ENCODE measurements at places on chromosomes 13 and 19.

- no peak for DNase-seq
These were observed 35.9 kb upstream of the MPHOSPH8 start for GRCh38 chr13:19597523-19597922.

DNA sequence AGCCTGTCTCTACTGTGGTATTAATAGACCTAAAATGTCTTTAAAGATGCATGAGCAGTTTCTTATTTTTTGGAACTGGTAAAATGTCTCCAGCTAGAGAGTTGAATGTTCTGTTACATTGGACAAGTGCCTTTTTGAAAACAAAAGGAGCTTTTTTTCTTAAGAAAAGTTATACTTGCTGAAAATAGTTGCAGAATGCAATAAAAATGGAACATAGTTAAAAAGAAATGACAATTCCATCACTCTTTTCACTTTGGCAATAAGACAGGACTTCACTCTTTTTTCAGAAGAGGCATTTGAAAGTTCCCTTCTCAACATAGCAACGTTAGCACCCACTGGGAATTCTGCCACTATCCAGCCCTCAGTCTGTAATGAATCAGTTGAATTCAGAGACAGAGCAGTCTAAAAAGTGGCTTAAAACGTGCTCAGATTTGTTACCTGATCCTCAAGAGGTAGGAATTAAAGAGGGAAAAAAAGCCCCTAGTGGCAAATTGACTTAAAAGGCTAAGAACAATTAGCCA lies 10.1 kb downstream of the RGCC start:
- DNase-seq, result no peak

DNA sequence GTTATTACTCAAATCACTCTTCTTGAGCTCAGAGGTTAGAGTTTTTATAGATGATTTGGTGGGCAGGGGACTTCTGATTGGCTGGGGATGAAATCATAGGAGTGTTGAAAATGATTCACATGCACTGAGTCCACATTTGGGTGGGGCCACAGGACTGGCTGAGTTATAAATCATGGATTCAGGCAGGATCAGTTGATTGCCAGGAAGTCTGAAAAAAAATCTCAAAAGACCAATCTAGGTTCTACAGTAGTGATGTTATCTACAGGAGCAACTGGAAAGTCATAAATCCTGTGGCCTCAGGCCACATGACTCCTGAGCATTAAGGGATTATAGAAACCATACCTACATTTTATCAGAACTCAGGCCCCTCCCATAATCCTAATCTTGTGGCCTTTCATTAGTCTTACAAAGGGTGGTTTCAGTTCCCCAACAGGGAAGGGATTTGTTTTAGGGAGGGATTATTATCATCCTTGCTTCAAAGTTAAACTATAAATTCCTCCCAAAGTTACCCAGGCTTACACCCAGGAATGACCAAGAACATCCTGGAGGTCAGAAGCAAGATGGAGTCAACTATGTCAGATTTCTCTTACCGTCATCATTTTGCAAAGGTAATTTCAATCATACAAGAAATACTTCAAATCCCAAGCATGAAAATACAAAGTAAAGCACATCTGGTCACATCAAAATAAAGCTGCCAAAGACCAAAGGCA lies 5.6 kb upstream of the CCDC70 start:
- DNase-seq, result no peak

GRCh38 chr13:99310382-99311031 lies 3.3 kb upstream of the GPR183 start:
- no peak for DNase-seq

DNA sequence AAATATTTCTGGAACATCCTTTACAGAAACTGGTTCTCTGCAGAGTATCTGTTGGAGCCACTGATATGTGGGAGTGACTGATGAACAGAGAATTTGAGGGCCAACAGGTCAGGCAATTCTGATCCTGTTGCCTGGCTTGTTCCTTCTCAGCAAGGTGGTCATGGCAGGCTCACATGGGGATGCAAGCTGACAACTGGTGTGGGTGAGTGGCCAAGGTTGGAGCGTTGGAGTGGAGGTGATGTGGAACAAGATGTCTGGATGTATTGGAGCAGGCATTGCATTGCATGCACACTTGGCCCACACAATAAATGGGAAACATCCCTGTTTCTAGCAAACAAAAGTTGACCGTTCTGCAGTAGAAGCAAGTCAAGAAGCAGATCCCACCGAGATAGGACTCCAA lies 380.7 kb downstream of the ZNF536 start:
- no peak for DNase-seq

- DNase-seq, result peak; percentile 55
These were observed 632 bp upstream of the MTIF3 start for GRCh38 chr13:27450921-27451471.

- no peak for DNase-seq
These were observed 27.0 kb upstream of the CEACAM1 start for GRCh38 chr19:42555317-42555716.

DNA sequence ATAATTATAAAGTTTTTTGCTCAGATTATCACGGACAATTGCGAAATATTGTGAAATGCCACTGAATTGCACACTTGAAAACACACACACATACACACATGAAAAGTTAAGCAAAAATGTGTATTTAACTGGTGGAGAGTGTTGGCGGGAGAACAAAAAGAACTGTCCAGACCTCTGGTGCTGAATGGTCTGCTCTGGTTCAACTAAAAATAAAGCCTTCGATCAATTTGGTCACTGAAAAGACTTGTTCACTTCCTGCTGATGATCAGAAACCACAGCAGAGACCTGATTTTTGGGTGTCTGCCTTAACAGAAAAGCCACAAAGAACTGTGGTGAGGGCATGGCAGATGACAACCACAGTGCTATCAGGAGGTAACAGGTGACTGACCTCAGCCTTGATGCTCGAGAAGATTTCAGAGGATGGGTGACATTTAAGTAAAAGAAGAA lies 4.0 kb upstream of the IGFL1 start:
- peak; percentile 24 for DNase-seq

DNA sequence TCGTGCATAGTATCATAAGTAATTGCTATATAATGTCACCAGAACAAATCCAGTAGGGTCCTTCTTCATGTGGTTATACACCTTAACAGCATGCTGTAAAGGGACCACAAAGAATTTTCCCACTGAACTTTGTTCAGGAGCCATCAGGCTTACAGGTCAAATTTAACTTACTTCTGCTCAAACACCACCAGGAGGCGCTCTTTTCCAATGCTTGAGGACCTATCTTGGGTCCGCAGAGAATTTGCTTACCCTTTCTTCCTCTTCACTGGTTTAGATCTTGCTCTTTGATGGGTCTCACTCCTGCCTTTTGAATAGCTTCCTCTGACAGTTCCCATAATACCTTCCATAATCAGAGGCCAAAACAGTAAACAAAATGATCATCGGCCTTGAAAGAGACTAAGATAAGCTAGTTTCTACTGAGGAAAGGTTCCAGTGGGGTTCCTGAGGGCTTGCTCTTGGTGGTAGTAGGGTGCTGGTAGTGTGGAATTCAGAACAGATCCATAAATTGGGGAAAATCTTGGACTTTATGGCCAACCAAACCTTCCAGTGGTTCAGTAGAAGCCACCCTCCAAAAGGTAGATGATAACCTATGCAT lies 37.4 kb downstream of the SCGB2B2 start:
- peak; percentile 71 for DNase-seq

DNA sequence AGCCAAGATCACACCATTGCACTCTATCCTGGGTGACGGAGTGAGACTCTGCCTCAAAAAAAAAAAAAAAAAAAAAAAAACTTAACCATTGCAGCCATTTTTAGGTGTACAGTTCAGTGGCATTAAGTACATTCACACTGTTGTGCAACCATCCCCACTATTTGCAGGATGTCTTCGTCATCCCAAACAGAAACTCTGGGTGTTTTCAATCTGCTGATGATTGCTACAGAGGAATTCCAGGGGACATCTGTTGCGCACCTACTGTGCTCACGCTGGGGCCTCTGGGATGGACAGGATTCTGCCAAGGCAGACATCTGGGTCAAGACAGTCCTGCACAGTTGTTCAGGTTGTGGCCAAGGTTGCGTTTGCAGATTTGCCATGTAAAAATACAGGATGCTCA lies 2.4 kb upstream of the APOC4 start:
- no peak for DNase-seq

GRCh38 chr19:48896191-48896720 lies 2.3 kb downstream of the TULP2 start:
- peak; percentile 56 for DNase-seq

- DNase-seq, result no peak
These were observed 113.0 kb upstream of the ZNF507 start for GRCh38 chr19:32232449-32232848.

- no peak for DNase-seq
These were observed 652.0 kb downstream of the LIG4 start for GRCh38 chr13:107563099-107563925.

DNA sequence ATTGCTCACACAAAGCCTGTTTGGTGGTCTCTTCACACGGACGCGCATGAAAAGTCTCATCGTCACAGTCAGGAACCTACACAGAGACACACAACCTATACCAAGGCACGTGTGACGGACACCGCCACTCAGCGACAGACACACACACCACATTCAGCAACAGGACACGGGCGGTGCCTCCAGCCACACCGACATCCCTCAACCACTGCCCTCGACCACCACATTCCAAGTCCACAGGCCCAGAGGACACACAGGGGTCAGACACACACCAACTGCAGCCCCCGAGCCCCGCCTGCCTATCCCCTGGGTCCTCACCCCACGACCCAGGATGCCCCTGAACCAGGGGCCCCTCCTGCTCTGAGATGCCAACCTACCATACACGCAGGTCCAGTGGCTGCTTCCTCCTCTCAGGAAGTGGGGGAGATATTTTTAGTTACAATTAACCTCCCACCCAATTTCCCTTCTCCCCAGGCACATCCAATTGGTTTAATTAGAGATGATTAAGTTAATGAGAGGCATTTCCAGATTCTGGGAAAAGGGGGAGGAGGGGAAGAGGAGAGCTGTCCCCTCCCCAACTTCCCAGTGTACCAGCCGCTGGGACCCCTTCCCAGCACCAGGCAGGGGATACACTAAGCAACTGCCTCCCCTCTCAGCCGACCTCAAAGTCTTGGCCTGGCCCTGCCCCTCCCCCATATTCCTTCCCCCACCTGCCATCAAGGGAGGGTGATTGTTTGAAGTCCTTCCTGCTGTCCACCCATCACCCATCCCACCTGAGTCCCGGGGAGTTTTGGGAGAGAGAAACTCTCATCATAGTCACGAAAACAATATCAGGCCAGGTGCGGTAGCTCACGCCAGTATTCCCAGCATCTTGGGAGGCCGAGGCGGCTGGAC lies 20.4 kb downstream of the MEIS3 start:
- no peak for DNase-seq

Measured in activated naive CD4-positive, alpha-beta T cell treated with anti-CD3 and anti-CD28 coated beads, Interleukin-2, amount 10 ng/mL, durations not matched to agents 7 days and 5 days (primary cell).